CD4-positive, alpha-beta T cell treated with Interleukin-10 for 1 hour (primary cell): ENCODE measurements at places on chromosomes 5 and 9.

- DNase-seq: no peak
Observed at GRCh38 chr9:35518225-35518821, 28.4 kb downstream of the RUSC2 start.

DNA sequence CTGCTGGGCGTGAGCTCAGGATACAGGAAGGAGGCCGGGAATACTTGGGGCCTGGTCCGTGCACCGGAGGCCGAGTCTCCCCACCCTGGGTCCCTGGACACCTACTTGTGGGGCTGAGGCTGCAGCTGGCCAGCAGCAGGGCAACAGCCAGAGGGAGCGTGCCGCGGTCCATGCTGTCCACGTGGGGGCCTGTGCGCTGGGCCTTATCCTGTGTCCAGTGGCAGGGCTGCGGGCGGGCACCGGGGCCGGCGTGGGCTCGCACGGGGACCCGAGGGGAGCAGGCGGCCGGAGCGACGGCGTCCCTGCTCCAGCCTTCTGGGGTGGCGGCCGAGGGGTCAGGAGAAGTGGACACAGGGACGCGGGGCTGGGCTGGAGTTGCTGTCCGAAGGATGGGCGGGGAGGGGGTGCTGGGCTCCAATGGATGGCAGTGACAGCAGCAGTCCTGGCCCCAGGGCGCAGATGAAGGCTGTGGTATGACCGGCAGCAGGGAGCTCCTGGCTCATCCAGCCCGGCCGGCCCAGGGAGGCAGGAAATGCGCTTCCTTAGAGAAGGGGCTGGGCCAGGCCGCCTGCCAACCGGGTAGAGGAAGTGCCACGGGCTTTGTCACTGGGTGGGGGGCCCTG is at the start of gene ENG:
TSS of gene ENG (minus strand) at position 475 of the 623 bp plus-strand sequence. CDS start at position 172, 303 bp downstream.
- DNase-seq: peak; percentile 15

- no peak for DNase-seq
Observed at GRCh38 chr9:120536094-120536493, 43.9 kb downstream of the CDK5RAP2 start.

DNA sequence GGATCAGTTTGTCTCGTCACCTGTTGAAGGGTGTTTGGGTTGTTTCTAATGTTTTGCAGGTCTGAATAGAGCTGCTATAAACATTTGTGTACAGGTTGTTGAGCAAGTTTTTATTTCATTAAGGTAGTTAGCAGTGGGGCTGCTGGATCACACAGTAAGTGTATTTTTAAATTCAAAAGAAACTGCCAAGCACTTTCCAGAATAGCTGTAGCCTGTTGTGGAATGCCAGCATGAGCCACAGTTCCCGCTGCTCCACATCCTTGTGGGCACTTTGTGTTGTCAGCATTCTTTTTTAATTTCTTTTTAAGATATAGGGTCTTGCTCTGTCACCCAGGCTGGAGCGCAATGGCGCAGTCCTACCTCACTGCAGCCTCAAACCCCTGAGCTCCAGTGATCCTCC is 14.5 kb downstream of the FBXW5 start:
- DNase-seq: no peak

DNA sequence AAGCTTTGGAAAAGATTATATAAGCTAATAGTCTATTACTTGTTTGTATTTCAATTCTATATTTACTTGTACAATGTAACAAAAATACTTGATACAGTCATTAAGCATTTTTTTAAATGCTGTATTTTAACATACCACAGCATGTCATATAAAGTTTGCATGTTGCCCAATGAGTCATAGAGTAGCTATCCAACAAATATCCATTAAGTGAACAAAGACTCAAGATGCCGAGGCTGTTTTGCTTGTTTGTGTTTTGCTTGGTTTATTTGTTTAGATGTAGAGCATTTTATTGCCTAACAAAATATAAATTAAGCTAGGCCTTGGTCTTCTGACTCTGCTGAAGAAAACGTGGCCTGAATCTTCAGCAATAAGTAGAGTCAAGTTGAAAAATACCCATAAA is 1584.3 kb upstream of the NUDT12 start:
- DNase-seq: no peak

GRCh38 chr9:85508616-85509015 is 233.1 kb downstream of the AGTPBP1 start:
- DNase-seq: no peak

- DNase-seq: no peak
Observed at GRCh38 chr9:89658401-89658800, 53.6 kb downstream of the GADD45G start.
